ENCODE measurements at places on chromosomes 7 and 10. TPM values are rescaled to one million over a fixed set of nuclear protein-coding genes. Genes with fewer than 3 reads are reported as not detected.

SPDYE11 gene
- not detected for total RNA-seq

ACTL6B gene
- total RNA-seq, result not detected

CDCA7L gene
- 63.7 TPM for total RNA-seq

CUZD1 gene
- total RNA-seq, result 4.1 TPM

RPS24 gene
- total RNA-seq, result 1,530 TPM

INMT gene
- 0.89 TPM for total RNA-seq

HSPA12A gene
- total RNA-seq, result 0.02 TPM
